ENCODE measurements at places on chromosomes 12 and 14. TPM values are rescaled to one million over a fixed set of nuclear protein-coding genes. Genes with fewer than 3 reads are reported as not detected.

The TDP1 gene
- total RNA-seq, result 16.7 TPM

The GPD1 gene
- 0.18 TPM for total RNA-seq

The TBX3 gene
- total RNA-seq, result 28.7 TPM

The CCDC88C gene
- total RNA-seq, result 7.2 TPM

The RPL10L gene
- not detected for total RNA-seq

The PLBD1 gene
- 4.5 TPM for total RNA-seq

The SART3 gene
- 41.1 TPM for total RNA-seq

The COL2A1 gene
- total RNA-seq, result 0.13 TPM

The RNU4-1 gene
- total RNA-seq, result not detected

The C14orf39 gene
- not detected for total RNA-seq

The KRT85 gene
- total RNA-seq, result not detected

Measured in A549 treated with CORT108297 at 1 μM for 4 hours (cell line).